ENCODE measurements at places on chromosomes 7 and 10.
A peak's percentile ranks its signal among the peaks of the same experiment; 100 is the strongest.

DNA sequence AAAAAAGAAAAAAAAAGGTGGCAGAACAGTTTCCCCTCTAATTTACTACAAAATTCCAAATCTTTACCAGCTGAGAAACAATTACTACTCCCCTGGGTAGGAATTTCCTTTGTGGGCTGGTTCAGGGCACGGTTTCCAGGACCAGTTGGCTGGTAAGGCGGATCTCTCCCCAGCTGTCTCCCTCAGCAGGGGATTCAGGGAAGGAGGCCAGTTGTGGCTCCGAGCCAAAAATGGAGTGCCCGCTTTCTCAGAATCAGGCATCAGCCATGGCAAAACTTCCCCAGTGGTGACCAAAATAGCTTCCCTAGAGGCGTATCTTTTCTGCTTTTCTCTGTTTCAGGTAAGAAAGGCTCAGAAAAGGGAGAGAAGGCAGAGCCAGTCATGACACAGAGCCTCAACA is 91.2 kb downstream of the ZNF22 start:
- no peak overlapping the region for H3K27ac ChIP-seq
- peaks cover 15% of the 10 kb centered on the region for H3K27me3 ChIP-seq
- no peak for DNase-seq

GRCh38 chr7:53521638-53522184 is 486.3 kb downstream of the POM121L12 start:
- H3K4me1 ChIP-seq = no peaks in the 10 kb centered on the region
- no peak for DNase-seq
- no peak overlapping the region for H3K27ac ChIP-seq
- H3K4me3 ChIP-seq = no peak overlapping the region
- H3K36me3 ChIP-seq = no peaks in the 10 kb centered on the region

DNA sequence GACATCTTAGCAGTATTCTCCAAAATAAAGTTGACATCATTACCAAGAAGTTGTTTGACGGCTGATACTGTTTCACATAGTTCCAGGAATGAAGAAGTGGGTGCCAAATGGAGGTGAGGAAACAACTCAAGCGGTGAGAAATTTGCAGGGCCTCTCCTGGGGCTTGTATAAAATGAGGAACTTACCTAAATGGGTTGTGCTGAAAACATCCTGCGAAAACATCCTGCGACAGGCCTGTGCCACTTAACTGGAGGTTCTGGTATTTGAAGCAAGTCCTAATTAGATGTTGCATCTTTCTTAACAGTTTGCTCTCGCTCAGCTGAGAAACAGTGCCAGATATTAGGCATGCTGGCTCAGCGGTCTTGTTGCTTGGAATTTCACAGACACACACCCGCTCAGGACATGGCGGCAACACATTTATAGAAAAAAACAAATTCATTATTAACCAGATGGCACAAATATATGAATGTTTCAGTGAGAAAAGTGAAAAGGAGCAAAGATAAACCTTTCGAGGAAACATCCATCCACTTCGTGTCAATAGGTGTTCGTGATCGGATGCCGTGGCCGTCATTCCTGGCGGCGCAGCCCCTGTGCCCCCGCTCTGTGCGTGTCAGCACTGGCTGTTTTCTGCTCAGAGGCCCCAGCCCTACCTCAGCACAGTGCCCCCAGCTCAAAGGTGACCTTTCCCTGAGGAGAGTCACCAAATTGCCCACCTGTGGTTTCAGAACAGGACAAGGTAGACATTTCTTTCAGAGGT is 48.1 kb downstream of the CDC123 start:
- peak overlapping the region; percentile 86 for H3K27ac ChIP-seq
- peaks cover 60% of the 10 kb centered on the region for H3K36me3 ChIP-seq
- DNase-seq = no peak
- H3K4me3 ChIP-seq = no peak overlapping the region

GRCh38 chr10:68156373-68157185 is 47.3 kb downstream of the MYPN start:
- no peak overlapping the region for H3K27ac ChIP-seq
- H3K4me1 ChIP-seq = no peaks in the 10 kb centered on the region
- no peak overlapping the region for H3K4me3 ChIP-seq
- no peaks in the 10 kb centered on the region for H3K36me3 ChIP-seq
- DNase-seq = peak; percentile 59

GRCh38 chr10:71211053-71211452 is 1.3 kb upstream of the UNC5B start:
- peaks cover 5% of the 10 kb centered on the region for H3K4me1 ChIP-seq
- no peak overlapping the region for H3K27ac ChIP-seq
- no peak for DNase-seq
- peaks cover 69% of the 10 kb centered on the region for H3K27me3 ChIP-seq
- no peaks in the 10 kb centered on the region for H3K36me3 ChIP-seq

GRCh38 chr10:62980687-62981086 is 152.4 kb upstream of the NRBF2 start:
- H3K36me3 ChIP-seq = peaks cover 5% of the 10 kb centered on the region
- peak; percentile 34 for DNase-seq
- H3K27ac ChIP-seq = peak overlapping the region; percentile 89
- H3K4me3 ChIP-seq = no peak overlapping the region

DNA sequence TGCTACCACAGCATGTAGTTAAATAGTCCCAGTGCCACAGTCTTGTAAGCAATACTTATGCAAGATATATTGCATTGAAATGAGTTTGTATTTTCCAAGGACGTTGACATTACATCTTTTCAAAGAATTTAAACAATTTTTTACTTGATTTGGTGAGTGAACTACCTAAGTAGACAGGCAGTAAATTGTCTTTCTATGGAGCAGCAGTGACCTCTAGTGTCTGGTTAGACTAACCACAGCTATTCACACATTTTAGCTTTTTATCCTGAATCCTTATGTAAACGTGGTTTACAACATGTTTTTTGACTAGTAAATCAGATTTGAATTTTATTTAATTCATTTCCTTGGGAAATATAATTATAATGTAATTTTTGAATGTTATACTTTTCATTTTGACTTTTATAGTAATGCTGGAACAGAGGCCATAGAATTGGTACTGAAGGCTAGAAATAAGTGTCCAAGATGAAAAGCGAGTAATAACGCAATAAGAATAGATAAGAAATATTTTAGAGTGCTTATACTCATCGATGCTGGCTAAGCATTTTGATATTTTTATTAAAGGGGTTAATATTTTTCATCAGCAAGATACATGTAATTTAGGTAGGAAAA is 5.6 kb downstream of the LRRTM3 start:
- DNase-seq = no peak
- no peak overlapping the region for H3K27ac ChIP-seq

- peaks cover 22% of the 10 kb centered on the region for H3K27me3 ChIP-seq
- no peak overlapping the region for H3K27ac ChIP-seq
- no peaks in the 10 kb centered on the region for H3K4me1 ChIP-seq
- no peak for DNase-seq
These were observed 253.2 kb upstream of the INHBA start for GRCh38 chr7:41955893-41956675.

DNA sequence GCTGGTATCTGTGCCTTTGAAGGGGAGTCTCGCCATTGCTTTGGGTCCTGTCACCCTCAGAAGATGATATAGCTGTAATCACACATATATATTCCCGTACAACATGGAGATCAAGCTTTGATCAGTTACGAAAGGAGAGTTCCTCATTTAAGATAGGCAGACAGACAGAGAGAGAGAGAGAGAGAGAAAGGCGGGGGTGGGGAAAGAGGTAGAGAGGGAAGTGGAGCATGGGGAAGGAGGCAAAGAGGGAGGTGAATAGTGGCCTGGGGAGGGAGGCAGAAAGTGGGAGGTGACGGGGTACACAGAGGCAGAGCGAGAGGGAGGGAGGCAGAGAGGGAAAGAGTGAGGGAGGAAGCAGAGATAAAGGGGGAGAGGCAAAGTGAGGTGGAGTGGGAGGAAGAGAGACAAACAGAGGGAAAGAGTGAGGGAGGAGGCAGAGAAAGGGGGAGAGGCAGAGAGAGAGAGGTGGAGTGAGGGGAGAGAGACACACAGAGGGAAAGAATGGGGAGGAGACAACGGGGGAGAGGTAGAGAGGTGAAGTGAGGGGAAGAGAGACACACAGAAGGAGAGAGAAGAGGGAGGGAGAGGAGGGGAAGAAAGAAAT is 44.6 kb upstream of the C1QL3 start:
- no peak overlapping the region for H3K27ac ChIP-seq
- no peak overlapping the region for H3K4me3 ChIP-seq
- H3K36me3 ChIP-seq = no peaks in the 10 kb centered on the region

DNA sequence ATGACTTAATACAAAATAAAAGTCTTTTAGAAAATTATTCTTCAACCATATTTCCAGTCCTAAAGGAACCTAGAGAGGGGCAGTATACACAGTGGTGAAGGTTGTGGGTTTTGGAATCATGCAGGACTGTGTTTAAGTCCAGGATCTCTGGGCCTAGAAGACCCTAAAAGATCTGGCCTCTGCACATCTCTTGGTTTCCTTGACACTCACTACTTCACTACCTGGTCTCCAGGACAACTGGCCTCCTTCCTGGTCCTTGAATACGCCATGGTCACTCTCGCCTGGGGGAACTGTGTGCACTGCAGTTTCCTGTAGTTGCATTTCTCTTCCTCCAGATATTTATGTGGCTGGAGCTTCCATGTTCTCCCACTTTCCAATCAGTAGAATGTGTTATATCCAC is 182.7 kb upstream of the SLC26A5 start:
- H3K36me3 ChIP-seq = no peaks in the 10 kb centered on the region
- DNase-seq = no peak
- peaks cover 5% of the 10 kb centered on the region for H3K27me3 ChIP-seq
- H3K4me3 ChIP-seq = no peak overlapping the region

GRCh38 chr7:51035716-51036115 is 253.0 kb upstream of the GRB10 start:
- no peaks in the 10 kb centered on the region for H3K4me1 ChIP-seq
- H3K4me3 ChIP-seq = no peak overlapping the region
- H3K27me3 ChIP-seq = no peaks in the 10 kb centered on the region
- H3K36me3 ChIP-seq = no peaks in the 10 kb centered on the region
